ENCODE measurements at places on chromosomes 5 and 9. TPM values are rescaled to one million over a fixed set of nuclear protein-coding genes. Genes with fewer than 3 reads are reported as not detected.

Gene LRRC19
- total RNA-seq, result not detected

Gene SPATA31D4
- not detected for total RNA-seq

Gene FBP1
- 28.5 TPM for total RNA-seq

Gene SLC38A9
- 43.8 TPM for total RNA-seq

Gene CAMK2A
- 0.26 TPM for total RNA-seq

Gene PLGRKT
- total RNA-seq, result 3.3 TPM

DNA sequence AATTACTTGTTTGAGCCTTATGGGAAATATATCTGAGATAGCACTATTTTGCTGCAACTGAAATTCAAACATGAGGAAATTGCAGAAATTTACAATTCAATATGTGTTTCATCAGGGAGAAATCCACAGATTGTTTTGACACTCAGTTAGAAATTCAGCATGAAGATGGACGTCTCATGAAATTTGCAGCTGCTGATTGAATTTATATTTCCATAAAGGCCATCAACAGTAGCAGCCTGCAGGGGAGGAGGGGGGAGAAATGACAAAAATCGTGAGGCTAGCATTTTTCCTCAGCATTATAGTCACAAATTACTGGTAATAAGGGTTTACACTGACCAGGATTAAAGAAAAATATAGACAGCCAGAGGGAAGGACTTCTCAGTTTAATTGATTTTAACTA lies 81.0 kb downstream of the NDUFAF2 start:
- no peak for DNase-seq

DNA sequence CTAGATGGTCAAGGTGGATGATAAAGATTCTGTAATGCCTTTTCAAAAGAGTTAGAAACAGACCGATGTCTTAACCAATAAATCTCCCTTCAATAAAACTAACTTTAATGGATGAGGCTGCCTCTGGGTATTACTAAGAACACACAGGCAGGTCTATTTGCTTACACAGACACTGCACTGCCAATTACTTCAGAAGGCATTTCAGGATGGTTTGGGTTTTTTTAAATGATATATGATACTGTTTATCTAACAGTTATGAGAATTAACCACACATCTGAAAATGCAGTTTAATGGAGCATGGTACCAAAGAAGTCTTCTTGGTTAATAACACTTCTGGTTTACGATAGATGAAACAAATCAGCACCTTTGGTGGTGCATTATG lies 367.9 kb upstream of the GRAMD2B start:
- no peak for DNase-seq

GRCh38 chr5:92916036-92916435 lies 665.0 kb downstream of the NR2F1-AS1 start:
- no peak for DNase-seq

GRCh38 chr5:6830643-6831239 lies 117.5 kb downstream of the TENT4A start:
- no peak for DNase-seq

GRCh38 chr9:81317939-81318338 lies 371.4 kb downstream of the TLE1 start:
- DNase-seq, result no peak
